ENCODE measurements at places on chromosomes 5 and 9.

GRCh38 chr9:95422650-95423049 is 94.1 kb downstream of the PTCH1 start:
- no peak for DNase-seq

DNA sequence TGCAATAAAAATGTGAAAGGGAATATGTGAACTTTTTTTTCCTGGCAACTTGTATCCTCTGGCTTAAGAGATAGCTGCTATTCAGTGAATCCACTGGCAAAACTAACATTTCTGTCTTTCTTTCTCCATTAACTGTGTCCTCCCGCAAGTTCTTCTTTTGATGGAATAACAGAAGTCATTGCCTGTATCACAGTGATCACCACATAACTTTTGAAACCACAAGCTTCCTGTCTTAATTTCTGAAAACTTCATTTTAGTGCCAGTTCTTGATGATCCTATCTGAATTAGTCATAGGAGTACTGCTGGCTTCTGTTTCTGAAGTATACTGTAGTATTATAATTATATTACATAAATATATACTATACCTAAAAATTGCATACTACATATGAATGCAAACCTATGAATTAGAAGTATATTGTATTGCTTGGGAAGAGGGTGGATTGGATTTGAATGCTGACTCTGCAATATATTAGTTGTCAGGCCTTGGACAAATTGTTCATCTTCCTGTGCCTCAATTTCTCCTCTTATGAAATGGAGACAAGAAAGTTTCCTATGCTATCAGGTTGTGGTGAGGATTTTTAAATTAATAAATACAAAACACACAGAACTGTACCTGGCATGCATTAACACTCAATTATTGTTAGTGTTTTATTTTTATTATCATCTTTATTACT is 441.6 kb downstream of the CETN3 start:
- peak; percentile 41 for DNase-seq

- DNase-seq: no peak
These were observed 71.1 kb downstream of the ZNF474 start for GRCh38 chr5:122200450-122200849.

DNA sequence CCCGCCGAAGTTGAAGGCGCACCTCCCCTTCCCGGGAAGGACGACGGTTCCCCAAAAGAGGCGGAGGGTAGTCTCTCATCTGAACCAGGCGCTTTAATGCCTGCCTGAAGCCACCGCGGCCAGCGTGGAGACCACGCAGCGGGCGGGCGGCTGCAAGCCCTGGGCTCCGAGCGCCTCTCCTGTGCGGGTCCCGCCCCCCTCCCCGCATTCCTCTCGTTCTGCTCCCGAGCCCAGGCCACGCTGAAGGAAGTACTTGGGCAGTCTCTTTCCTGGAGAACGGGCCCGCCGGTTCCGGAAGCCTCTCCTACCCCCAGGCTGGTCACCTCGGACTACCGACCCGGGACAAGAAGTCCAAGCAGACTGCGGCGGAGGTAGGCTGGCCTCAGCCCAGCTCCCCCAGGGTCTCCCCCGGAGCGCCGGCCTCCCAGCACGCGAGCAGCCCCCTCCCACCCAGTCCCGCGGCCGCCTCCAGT is 571 bp downstream of the PPIC start:
- DNase-seq: peak; percentile 82

GRCh38 chr5:87400305-87400899 is 12.3 kb downstream of the CCNH start:
- peak; percentile 77 for DNase-seq

GRCh38 chr5:466661-467310 is 23.8 kb downstream of the EXOC3 start:
- DNase-seq: no peak

- DNase-seq: peak; percentile 72
These were observed 222.3 kb downstream of the GLIS3 start for GRCh38 chr9:4077499-4078102.

- no peak for DNase-seq
These were observed 220.0 kb downstream of the PBX3 start for GRCh38 chr9:125966959-125967711.

- DNase-seq: no peak
These were observed 105.5 kb upstream of the PAPPA start for GRCh38 chr9:116048081-116048480.

GRCh38 chr9:71147368-71147767 is 25.9 kb upstream of the TRPM3 start:
- DNase-seq: no peak

Data from adipocyte (in vitro differentiated cells).